ENCODE measurements at places on chromosomes 7 and 10.

- no peaks in the 10 kb centered on the region for H3K4me1 ChIP-seq
- no peak for DNase-seq
Observed at GRCh38 chr7:88398459-88398858, 91.8 kb upstream of the STEAP4 start.

DNA sequence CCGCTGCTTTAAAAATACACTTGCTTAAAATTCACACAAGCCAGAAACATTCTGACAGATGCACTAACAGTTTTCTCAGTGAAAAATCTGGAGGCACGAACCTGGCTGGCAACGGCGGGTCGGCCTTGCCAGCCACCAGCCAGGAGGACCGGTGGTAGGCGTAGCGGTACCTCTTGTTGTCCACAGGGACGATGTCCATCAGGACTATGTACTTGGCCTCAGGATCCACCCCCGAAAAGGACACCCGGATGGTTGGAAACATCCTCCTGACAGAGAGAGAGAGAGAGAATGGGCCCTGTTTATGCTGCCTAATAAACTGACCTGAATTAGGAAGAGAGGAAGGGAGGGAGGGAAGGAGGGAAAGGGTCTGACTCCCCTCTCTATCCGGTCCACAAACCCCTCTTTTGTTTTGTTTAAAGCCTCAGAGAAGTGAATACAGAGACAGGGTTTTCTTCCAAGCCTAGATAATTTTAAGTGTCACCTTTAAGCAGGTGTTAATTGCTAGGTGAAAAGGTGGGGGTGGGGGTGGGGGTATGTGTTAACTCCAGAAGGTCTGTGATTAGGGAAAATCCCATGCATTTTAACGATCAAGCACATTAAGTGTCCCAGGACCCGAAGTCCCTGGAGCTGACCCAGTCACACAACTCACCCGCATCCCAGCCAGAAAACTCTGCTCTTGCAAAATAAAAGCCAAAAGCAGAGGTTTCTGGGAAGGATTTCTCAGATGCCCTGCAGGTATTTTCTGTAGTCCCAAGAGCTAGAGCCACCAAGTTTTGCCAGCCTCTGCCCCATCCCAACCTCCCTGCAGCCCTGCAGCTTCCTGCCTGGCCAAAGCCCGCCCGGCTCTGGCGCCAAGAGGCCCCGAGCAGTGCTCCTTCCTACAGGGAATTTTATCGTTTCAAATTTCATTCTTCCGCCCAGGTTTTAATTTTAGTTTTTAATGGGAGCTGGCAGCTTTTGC lies 5.0 kb downstream of the TBX20 start:
- no peaks in the 10 kb centered on the region for H3K36me3 ChIP-seq
- no peak overlapping the region for H3K4me3 ChIP-seq
- H3K4me1 ChIP-seq, result no peaks in the 10 kb centered on the region
- no peak overlapping the region for H3K27ac ChIP-seq
- H3K27me3 ChIP-seq, result no peaks in the 10 kb centered on the region

DNA sequence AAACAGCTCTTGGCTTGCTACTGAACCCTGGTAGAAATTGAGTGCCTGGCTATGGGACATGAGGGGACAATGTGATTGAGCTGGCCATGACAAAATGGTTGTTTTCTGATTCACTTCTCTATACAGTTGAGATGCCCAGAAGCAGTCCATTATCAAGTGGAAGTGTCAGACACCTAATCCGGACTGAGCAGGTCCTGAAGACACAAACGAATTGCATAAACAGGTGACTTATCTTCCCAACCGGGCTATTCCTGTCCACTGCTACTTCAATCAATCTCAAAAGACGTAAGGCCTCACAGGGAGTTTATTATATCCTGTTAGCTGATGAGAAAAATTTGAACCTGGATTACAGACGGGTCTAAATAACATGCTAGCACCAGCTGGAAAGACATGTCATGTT lies 105.5 kb upstream of the WAC start:
- no peak overlapping the region for H3K4me3 ChIP-seq
- no peaks in the 10 kb centered on the region for H3K4me1 ChIP-seq
- H3K27me3 ChIP-seq, result no peaks in the 10 kb centered on the region
- no peak for DNase-seq

DNA sequence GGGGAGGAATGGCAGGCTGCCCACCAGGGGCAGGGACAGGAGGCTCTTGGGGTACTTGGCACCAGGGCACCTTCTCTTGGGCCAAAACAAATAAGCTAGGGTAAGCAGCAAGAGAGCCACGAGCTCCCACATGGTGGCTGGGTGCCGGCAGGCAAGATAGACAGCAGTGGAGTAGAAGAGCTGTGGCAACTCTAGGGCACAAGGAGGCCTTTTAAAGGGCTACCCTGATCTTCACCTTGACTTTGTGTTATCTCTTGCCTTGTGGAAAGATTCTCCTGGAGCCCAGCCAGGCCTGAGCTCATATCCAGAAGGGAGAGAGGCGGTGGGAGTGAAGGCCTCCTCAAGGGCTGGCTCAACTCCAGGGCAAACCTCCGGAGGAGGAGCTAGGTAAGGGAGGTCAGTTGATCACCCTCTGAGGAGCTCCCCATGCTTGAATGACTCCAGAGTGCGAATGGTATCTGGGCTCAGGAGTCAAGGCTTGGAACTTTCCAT lies at the start of gene CYP17A1:
Gene CYP17A1 (minus strand): TSS at position 184 of the 492 bp plus-strand sequence. CDS start 52 bp downstream, at position 132.
- H3K4me3 ChIP-seq, result no peak within 1 kb of the TSS
- no peak for DNase-seq

- peaks cover 60% of the 10 kb centered on the region for H3K36me3 ChIP-seq
- no peaks in the 10 kb centered on the region for H3K4me1 ChIP-seq
- H3K4me3 ChIP-seq, result no peak overlapping the region
Observed at GRCh38 chr10:98436704-98437103, 10.0 kb downstream of the HPS1 start.

GRCh38 chr7:96734343-96734742 lies 24.7 kb upstream of the SEM1 start:
- no peak for DNase-seq
- H3K4me1 ChIP-seq, result no peaks in the 10 kb centered on the region
- H3K36me3 ChIP-seq, result no peaks in the 10 kb centered on the region
- no peak overlapping the region for H3K27ac ChIP-seq

- no peak overlapping the region for H3K27ac ChIP-seq
- no peak for DNase-seq
- H3K36me3 ChIP-seq, result no peaks in the 10 kb centered on the region
- no peak overlapping the region for H3K4me3 ChIP-seq
- no peaks in the 10 kb centered on the region for H3K4me1 ChIP-seq
Observed at GRCh38 chr7:44415047-44415446, 75.4 kb downstream of the NUDCD3 start.

GRCh38 chr10:132642732-132643008 lies 105.1 kb downstream of the INPP5A start:
- H3K27ac ChIP-seq, result no peak overlapping the region
- H3K27me3 ChIP-seq, result no peaks in the 10 kb centered on the region
- DNase-seq, result no peak
- H3K36me3 ChIP-seq, result peaks cover 13% of the 10 kb centered on the region
- H3K4me1 ChIP-seq, result no peaks in the 10 kb centered on the region
- no peak overlapping the region for H3K4me3 ChIP-seq

GRCh38 chr7:122290476-122290875 lies 14.1 kb downstream of the FEZF1 start:
- no peak for DNase-seq
- no peaks in the 10 kb centered on the region for H3K4me1 ChIP-seq
- H3K27ac ChIP-seq, result no peak overlapping the region
- H3K36me3 ChIP-seq, result no peaks in the 10 kb centered on the region
- H3K27me3 ChIP-seq, result no peaks in the 10 kb centered on the region

DNA sequence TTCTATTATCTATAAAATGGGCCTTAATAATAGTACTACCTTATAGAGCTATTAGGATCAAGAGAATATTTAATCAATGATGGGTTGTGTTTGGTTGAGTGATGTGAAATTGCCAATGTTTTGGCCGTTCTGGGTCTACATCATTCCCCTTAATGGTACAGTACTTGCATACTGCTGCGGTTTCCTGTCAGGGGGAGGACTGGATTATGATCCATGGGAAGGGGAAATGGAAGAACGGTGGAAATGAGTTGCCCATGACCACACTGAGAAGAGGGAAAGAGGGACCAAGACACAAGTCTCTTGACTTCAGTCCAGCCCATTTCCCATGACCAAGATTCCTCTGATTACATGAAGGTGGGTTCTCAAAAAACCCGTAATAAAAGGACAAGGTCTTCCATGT lies 999 bp upstream of the MRPS24 start:
- H3K27ac ChIP-seq, result peak overlapping the region; percentile 78
- H3K27me3 ChIP-seq, result no peaks in the 10 kb centered on the region

Data from naive thymus-derived CD4-positive, alpha-beta T cell (primary cell).